ENCODE measurements at places on chromosomes 16 and 17. TPM values are rescaled to one million over a fixed set of nuclear protein-coding genes. Genes with fewer than 3 reads are reported as not detected.

The SUMO2 gene
- 49.7 TPM for total RNA-seq

The CMTM2 gene
- total RNA-seq, result not detected

The GRB7 gene
- total RNA-seq, result 14.6 TPM

The FAM117A gene
- 2.8 TPM for total RNA-seq

The DRC3 gene
- total RNA-seq, result 1.0 TPM

The HOXB1 gene
- total RNA-seq, result not detected

The GPR179 gene
- total RNA-seq, result not detected

The CCL8 gene
- not detected for total RNA-seq

The NTN3 gene
- under 0.01 TPM for total RNA-seq

The SNX20 gene
- not detected for total RNA-seq

The DNAH2 gene
- total RNA-seq, result 0.96 TPM

The ARL5C gene
- not detected for total RNA-seq

The NPB gene
- not detected for total RNA-seq

The ABCC12 gene
- total RNA-seq, result not detected

The TEX19 gene
- total RNA-seq, result not detected

The KRTAP2-3 gene
- 4.8 TPM for total RNA-seq

The SDR42E2 gene
- not detected for total RNA-seq

The ZPBP2 gene
- not detected for total RNA-seq

The ANKRD13B gene
- 18.6 TPM for total RNA-seq

The TP53TG3B gene
- total RNA-seq, result not detected

The RASD1 gene
- 1.8 TPM for total RNA-seq

The NGFR gene
- 25.5 TPM for total RNA-seq

The MT3 gene
- total RNA-seq, result not detected

The CD300LG gene
- total RNA-seq, result not detected

The MMP28 gene
- total RNA-seq, result 83.9 TPM

The PRDM7 gene
- total RNA-seq, result not detected

The MYL4 gene
- not detected for total RNA-seq

The CHST4 gene
- total RNA-seq, result not detected

The CEP295NL gene
- 0.29 TPM for total RNA-seq

The KRTAP9-4 gene
- not detected for total RNA-seq

The EME1 gene
- 0.17 TPM for total RNA-seq

The RGS11 gene
- 0.49 TPM for total RNA-seq

The MRC2 gene
- 147 TPM for total RNA-seq

The ASIC2 gene
- total RNA-seq, result not detected

The POLG2 gene
- 15.1 TPM for total RNA-seq

The ITGB4 gene
- total RNA-seq, result 2,618 TPM

The CES1 gene
- 0.50 TPM for total RNA-seq

The PTX4 gene
- total RNA-seq, result not detected

The TPSD1 gene
- not detected for total RNA-seq

The ANKS4B gene
- not detected for total RNA-seq

The RNF222 gene
- total RNA-seq, result 0.21 TPM

The MYH1 gene
- total RNA-seq, result not detected

The RRAD gene
- 10.3 TPM for total RNA-seq

The ARL4D gene
- 112 TPM for total RNA-seq

The CES3 gene
- total RNA-seq, result 1.3 TPM

The USP43 gene
- 9.3 TPM for total RNA-seq

The BRIP1 gene
- total RNA-seq, result 4.5 TPM

The NPIPB13 gene
- 21.0 TPM for total RNA-seq

The SLX1A gene
- total RNA-seq, result 36.6 TPM

The MYCBPAP gene
- total RNA-seq, result 0.50 TPM

Measured in mammary epithelial cell (primary cell).